ENCODE measurements at places on chromosomes 1 and 21.

GRCh38 chr1:246659594-246660140 lies 64.5 kb upstream of the SCCPDH start:
- no peak for DNase-seq

GRCh38 chr1:67645495-67646144 lies 39.4 kb upstream of the GADD45A start:
- DNase-seq = peak; percentile 67

DNA sequence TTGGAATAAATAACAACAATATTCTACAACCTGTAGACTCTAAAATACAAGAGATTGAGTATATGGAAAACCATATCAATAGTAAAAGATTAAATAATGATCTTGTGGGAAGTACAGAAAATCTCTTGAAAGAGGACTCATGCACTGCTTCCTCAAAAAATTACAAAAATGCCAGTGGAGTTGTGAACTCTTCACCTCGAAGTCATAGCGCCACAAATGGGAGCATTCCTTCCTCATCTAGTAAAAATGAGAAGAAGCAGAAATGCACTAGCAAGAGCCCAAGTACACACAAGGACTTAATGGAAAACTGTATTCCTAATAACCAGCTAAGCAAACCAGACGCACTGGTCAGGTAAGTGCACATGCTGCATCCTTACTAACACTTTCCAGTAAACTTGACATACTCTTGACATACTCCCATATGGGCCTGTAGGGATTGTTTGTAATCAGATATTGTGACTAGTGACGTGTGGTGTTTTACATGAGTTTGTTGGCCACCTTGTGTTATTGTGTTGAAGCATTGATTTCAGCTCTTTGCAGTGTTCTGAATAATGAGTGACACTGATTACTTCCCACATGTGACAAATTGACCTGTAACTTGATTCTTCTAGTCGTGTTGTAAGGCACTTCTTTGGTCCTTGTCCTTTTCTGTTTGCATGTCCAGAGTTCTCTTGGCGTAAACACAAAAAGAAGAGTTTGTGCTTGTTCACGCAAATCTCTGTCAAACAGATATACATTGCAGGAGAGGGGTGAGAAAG lies 28.0 kb downstream of the MACO1 start:
- DNase-seq = no peak

DNA sequence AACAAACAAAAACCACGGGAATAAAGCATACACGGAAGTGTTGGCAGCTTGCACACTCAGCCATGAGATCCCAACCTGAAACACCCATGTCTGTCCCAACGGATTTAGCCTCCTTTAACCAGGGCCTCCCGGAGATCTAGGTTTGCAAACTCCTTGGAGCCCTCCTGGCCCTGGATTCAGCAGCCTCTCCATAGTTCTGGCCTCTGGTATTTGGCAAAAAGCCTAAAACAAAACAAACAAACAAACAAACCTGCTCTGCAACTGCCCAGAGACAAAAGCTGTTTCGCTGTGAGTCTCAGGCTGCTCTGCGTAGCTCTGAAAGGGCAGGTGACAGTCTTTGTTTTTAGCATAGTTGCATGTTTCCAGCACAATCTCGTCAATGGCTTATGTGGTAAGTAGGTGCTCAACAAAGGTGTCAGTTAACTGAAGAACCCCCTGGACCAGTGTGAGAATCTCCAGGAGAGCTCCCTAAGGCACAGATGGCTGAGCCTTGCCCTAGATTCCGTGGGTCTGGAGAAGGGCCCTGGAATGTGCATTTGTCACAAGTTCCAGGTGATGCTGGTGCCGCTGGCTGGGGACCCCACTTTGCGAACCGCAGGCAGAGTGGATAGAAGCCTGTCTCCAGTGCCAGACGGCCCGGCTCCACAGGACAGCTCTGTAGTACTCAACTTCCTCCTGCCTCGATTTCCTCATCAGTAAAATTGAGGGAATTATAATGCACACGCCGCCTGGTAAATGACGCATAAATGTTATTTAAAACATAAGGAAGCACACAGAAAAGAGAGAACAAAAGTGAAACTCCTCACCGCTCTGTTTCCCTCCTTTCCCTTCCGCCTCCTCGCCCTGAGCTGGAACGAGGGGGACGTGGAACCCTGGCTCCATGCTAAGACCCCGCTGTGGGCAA lies 86.2 kb downstream of the RIPK4 start:
- DNase-seq = no peak

DNA sequence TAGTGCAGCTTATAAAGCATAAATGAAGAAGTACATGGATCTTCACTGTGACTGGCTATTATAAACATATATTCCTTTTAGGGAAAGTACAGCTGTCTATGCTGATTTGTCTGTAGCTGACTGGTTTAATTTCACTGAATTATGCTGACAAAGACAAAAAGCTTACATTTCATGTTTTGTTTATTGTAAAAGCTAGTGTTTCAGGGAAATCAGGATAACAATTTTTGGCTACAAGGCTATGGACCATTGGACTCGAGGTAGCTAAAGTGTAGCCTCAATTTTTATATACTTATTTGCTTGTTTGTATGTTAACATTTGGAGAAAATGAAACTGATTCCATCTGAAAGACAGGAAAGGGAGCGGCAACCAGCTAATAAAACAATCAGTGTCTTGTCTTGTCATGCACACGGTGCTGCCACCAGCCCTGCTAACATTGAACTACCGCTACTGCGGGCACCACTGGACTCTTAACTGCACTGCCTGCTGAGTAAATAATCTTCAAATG lies 480.2 kb downstream of the COL11A1 start:
- DNase-seq = no peak

DNA sequence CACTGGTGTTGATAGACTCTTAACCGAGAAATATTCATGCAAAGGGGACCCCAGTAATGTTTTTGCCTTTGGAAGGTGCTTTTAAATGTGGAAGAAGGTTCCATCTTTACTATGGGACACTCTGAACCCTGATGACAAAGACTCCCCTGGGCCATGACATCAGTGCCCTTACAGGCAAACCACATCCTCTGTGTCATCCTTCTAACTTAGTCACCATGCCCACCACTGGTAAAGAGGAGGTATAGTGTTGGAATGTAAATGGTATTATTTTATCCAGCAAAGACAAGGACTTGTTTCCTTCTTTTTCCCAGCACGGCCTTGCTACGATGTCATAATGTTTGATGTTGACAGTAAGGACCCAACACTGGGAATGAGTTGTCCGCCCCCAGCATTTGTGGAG lies 12.6 kb downstream of the METTL13 start:
- no peak for DNase-seq

DNA sequence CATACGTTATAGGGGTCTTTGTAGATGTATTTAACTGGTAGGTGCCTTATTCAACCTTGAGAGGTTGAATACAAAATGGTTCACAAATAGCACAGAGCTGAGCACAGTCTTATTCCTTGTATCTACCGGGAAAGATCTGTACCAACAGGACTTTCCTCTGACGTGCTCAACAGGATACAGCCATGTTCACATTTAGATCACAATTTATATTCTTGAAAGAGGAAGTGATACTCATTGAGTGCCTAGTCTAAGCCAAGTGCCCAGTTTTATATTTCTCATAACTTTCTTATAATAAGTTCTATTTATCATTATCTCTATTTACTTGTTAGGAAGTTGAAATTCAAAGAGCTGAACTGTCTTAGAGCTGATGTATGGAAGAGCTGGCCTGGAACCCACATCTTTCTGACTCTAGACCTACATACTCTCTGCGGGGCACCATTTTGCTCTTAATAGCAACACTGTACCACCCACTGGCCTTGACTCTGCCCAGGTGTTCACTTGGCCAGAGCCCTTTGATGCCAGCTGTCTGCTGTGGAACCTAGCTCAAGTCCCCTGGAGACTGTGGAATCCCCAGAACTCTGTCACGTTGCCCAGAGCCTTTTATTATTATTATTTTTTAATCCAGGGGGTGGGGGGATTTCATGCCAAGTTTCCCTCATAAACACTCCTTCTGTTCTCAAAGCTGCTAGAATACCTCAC lies 156.2 kb downstream of the TPR start:
- no peak for DNase-seq

DNA sequence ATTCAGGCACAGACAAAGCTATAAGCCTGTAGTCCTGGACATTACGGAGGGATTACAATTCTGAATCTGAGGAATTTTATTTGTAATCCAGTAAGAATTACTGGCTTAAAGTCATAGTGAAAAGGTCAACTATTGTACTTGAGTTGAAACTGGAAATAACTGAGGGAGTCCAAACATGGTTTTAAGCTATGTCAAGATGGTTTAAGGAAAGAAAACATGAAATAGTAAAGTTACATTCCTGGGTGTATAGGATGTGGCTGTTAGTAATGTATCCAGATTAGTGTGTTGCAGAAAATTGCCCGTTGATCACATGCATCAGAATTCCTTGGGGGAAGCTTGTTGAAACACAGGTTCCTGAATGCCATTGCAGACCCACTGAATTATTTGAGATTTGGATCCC lies 124.8 kb upstream of the GORAB start:
- no peak for DNase-seq

DNA sequence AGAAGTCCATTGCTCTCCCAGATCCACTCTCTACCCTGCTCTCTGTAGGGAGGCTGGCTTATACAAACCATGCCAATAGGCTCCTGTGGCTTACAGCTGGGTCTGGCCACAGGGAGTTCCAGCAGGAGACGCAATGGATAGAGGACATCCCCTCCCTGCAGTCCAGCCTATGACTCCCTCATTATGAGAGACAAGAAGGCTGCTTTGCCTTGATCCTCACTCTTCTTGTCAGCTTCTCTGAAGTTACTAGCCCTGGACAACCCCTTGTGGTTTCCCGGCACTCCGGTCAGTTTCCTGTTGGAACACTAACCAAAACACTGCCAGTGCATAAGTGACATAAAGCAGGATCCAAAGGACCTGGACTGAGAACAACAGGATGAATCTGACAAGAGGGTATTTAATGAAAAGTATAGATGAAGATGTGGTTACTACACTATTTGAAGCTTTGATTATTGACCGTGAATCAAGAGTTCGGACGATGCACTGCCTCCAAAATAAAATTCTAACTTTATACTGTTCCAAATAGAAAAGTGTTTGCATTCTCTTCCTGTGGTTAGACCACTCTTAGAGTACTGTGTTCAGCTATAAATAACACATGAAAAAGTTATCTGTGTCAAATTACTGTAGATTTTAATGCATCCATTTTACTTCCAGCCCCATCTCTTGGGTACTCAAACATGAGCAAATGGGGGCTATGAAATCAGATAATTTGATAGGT lies 32.7 kb upstream of the ZNF326 start:
- DNase-seq = no peak

DNA sequence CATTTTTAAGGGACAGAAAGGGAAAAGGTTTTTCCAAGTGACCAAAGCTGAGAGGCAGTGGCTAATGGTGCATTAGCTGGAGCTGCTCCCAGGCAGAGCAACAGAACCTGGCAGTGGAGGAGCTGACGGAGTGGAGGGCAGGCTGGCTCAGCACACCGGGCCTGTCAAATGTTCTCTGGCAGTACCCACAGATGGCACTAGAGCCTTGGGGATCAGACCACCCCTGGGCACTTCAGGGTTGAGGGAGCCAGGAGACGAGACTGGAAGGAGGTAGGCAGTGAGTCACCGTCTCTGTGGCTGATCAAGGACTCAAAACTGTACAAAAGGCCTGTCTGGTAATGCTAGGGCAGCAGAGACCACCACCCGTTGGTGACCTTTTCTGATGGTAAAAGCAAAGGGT lies 121.7 kb upstream of the KIAA0040 start:
- no peak for DNase-seq

- no peak for DNase-seq
Observed at GRCh38 chr1:10914056-10914455, 98.4 kb upstream of the TARDBP start.

- no peak for DNase-seq
Observed at GRCh38 chr21:45347712-45348499, 57.1 kb upstream of the COL18A1 start.

DNA sequence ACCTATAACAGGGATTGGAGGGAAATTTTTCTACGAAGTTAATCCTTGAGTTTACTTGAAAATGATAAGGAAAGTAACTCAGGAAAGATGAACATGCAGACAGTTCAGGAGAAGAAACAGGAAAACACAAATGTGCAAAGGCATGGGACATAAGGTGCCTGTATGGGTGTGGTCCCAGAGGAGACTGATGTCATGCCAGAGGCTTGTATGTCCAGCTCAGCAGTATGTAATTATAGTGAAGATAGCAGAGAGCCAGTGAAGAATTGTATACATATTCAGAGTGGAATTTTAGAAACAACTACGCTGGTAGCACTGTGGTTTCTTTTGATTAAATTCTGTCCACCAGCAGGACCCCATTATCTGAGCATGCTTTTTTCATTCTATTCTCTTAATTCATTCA lies 179.5 kb downstream of the LRRC7 start:
- DNase-seq = no peak

DNA sequence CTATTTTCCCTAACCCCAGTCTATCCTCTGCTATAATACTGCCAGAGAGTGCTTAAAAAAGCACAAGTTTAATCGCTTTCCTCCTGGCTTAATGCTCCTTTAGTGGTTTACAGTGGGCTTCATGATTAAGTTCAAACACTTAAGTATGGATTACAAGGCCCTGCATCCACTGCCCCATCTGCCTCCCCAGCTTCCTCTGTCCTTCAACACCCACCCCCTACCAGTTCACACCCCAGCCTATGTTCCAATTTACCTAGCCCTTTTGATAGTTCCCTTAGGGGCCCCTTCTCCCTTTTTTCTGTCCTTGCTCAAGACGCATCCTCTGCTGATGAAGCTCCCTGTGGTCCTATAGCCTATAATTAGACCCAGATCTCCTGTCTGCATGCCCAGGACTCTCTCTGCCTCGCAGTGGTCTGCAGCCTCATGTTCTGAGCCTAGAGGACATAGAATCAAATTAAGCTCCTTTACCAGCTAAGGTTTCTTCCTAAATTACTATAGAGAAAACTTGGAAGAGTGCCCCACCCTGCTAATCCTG lies 212.5 kb downstream of the FGGY start:
- no peak for DNase-seq

DNA sequence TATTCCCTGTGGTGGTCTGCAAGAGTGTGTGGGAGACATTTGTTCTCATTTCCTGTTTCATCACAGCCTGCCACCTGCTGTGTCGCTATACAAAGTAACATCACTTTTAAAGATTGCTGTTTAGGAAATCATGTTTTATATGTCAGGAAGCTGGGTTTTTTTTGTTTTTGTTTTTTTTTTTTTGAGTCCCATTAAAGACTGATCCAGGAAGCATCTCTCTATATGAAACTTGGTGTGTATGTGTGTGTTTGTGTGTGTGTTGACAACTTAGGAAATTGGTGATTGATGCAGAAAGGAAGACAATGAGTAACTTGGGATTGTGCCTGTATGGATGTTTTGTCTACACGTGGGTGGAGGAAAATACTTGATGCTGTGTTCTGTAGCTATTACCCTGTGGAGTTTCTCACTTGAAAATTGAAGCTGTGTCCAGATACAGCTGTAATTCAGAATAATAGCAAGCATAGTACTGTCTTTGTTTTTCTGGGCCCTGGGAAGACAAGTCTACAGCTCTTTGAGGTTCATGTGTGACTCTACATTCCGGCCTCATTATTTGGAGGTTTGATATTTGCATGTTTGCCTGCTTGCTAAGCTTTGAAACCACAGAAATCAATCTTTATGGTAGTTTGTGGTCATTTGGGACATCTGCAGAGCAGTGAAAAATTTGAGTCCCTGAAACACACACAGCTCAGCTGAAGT lies 47.9 kb downstream of the LAMC1 start:
- DNase-seq = no peak

- DNase-seq = no peak
Observed at GRCh38 chr1:116356673-116357072, 16.4 kb upstream of the ATP1A1 start.

GRCh38 chr1:36851595-36851994 lies 182.7 kb downstream of the GRIK3 start:
- DNase-seq = no peak
